Activated T-cell treated with anti-CD3 and anti-CD28 coated beads for 24 hours (primary cell): ENCODE measurements at places on chromosomes 7 and 10.

DNA sequence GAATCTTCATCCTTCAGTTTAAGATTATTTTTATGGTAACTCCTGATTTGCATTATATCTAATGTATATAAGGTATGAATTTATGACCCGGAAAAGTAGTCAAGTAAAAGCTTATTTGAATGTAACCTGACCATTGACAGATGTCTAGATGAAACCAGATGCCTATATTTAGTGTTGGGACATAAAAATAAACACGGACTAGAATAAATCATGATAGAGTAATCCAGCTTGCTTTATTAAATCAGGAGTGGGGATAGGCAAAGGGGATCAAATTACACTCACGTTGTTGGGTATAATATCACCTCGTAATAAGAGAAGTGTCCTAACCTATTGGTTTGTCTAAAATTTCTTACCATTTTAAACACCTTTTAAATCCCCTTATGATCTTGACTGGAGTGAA is 244.6 kb downstream of the AGMO start:
- DNase-seq, result no peak

- DNase-seq, result no peak
These were observed 4.5 kb downstream of the FAM180A start for GRCh38 chr7:135743907-135744731.

DNA sequence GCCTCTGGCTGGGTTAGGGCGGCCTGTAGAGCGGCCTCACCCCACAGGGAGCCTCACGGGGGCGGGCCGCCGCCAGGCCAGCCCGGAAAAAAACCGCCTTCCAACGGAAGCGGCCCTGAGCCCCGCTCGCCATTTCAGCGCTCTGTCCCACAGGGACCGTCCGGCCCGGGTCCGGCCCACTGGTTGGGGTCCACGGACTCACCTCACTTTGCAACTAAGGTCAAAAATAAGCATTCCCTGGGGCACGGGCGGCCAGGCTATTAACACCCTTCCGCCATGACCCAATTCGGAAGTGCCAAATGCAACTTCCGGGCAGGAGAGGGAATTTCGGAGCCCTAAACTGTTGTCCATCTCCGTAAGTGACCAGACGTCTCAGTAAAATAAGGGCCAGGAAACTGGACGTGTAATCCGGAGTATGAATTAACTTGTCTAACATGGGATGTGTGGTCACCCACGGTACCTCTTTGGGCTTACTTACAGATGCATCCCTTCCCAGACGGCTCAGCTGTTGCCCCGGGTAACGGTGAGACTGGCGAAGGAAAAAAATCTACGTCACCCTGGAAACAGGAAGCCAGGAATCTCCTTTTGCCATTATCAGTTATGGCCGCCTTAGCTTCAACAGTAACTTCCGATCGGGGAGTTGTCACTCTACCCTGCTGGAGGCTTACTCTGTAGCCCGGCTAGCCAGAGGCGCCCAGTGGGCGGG is at the start of gene BBIP1:
Gene BBIP1 (minus strand): TSS at position 538 of the 706 bp plus-strand sequence. CDS start 1,023 bp downstream, outside the sequence.
- peak; percentile 97 for DNase-seq

GRCh38 chr7:151757274-151757673 is 119.6 kb downstream of the PRKAG2 start:
- DNase-seq, result no peak

- no peak for DNase-seq
These were observed 191.3 kb downstream of the MYOF start for GRCh38 chr10:93290661-93291354.

DNA sequence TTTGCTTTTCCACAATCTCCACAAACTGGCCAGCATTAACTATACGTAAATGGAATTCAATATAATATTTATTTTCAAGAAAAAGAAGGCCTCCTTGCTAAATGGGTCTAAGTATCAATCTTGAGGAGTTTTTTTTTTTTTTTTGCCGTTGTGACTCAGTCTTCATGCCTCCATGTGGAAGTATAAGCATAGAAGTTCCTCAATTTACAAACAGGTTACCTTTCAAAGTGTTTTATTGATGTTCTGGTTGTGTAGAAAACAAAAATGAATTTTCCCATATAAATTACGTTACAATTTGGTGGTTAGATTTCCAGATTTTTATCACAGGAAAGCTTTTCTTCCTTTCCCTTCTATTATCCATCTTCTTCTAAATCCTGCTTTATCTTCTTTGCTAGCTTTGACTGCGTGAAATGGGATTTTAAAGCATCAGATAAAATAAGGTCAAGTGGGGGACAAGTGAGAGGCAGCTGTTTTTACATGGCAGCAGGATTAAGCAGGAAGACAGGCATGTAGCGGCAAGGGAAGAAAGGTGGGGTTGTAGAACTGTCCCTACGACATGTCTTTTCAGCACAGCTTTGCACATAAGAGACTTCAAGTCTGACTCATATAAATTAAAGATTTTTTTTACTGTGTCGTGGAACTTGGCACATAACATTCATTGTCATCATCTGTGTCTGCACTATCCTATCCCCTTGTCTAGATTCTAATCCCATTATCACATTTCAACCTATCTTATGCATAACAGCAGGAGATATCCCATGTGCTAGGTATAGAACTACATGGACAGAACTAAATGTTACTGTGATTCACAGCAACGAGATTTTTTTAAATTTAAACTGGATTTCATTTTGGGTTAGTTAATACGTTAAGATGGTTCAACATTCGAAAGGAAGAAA is 135.3 kb upstream of the FAM3C start:
- DNase-seq, result no peak

- no peak for DNase-seq
These were observed 22.3 kb downstream of the CACUL1 start for GRCh38 chr10:118732245-118733165.

- DNase-seq, result no peak
These were observed 629.4 kb upstream of the KCND2 start for GRCh38 chr7:119643558-119643957.

- DNase-seq, result no peak
These were observed 18.9 kb upstream of the OPN4 start for GRCh38 chr10:86635402-86635801.

- DNase-seq, result no peak
These were observed 105.4 kb upstream of the BET1 start for GRCh38 chr7:94109556-94109955.

- no peak for DNase-seq
These were observed 36.9 kb downstream of the SLC26A4 start for GRCh38 chr7:107697321-107698049.
